Caudate nucleus (tissue), 63 donors: ENCODE measurements at places on chromosomes 3 and 15.
A peak's percentile ranks its signal among the peaks of the same experiment; 100 is the strongest.

- no peak for DNase-seq
These were observed 54.8 kb downstream of the RASGRF1 start for GRCh38 chr15:79035814-79036213.

GRCh38 chr3:171350364-171350763 lies 109.8 kb downstream of the TNIK start:
- no peak for DNase-seq

GRCh38 chr3:184815046-184815930 lies 3.3 kb downstream of the VPS8 start:
- DNase-seq: no peak

GRCh38 chr3:127015282-127016042 lies 32.5 kb downstream of the PLXNA1 start:
- DNase-seq: peak; percentile 24

GRCh38 chr15:48175126-48175525 lies 3.0 kb downstream of the MYEF2 start:
- DNase-seq: no peak
